ENCODE measurements at places on chromosomes 3 and 15.
A peak's percentile ranks its signal among the peaks of the same experiment; 100 is the strongest.

GRCh38 chr15:47293466-47294162 lies 423.7 kb upstream of the SEMA6D start:
- DNase-seq: peak; percentile 74

GRCh38 chr3:153043729-153044328 lies 118.2 kb upstream of the RAP2B start:
- DNase-seq: no peak

GRCh38 chr3:11362600-11362999 lies 90.4 kb downstream of the ATG7 start:
- no peak for DNase-seq

- DNase-seq: no peak
These were observed 27.7 kb downstream of the ACKR4 start for GRCh38 chr3:132624790-132625189.

DNA sequence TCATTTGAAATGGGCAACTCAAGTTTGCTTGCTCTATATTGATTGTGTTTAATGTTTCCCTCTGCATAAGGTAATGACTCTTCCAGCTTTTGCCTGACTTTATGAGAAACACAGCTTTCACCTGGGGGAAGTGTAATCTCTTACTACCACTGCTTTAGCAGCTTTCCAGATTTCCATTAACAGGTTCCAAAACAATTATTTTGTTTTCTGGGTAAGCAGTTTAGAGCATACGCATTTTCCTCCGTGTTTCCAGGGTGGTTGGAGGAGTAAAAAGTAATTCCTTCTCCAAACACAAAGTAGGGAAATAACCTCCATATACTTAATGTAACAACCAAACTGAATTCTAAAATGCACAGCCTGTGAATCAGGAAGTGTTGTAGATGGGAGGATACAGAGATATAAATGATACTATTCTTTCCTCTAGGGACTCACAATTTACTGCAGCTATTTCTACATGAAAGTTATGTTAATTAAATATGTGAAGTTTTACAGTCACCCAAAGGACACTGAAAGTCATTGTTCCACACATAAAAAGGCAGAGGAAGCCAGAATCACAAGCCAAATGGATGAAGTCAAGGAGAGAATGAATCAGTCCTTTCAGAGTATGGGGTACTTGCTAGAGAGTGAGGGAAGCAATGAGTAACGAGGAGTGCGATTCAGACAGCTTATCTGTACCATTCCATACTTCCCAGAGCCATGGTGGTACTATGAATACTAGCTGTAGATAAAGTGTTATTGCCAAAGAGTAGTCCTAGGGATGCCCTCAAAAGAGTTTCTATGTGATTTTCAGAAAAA lies 16.6 kb downstream of the ST3GAL6 start:
- DNase-seq: no peak

DNA sequence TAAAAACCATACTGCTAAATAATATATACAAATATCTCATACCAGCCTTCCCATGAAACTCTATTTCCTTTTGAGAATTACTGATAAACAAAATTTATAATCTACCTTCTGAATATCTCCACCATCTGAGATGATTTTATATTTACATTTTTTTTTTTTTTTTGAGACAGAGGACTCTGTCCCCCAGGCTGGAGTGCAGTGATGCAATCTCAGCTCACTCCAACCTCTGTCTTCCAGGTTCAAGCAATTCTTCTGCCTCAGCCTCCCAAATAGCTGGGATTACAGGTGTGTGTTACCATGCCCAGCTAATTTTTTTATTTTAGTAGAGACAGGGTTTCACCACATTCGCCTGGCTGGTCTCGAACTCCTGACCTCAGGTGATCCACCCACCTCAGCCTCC lies 42.8 kb upstream of the IGF2BP2 start:
- DNase-seq: no peak

DNA sequence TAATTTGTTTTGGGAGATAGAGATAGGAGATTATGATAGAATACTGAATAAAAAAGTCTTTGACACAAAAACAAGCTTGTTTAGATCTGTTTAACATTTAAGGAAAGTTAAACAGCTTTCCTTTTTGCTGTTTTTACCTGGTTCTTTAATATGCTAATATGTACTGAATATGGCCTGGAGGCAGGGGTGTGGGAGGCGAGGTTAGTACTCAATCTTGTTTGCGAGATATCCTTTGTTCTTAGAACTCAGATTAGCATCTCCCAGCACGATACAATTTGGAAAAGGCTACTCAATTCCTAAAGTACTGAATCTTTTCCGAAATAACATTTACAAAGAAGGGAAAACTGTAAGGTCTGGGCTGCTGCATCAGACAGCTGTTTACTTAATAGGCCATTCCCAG lies 40.8 kb upstream of the ST3GAL6 start:
- DNase-seq: no peak

- DNase-seq: no peak
These were observed 13.6 kb upstream of the WNT5A start for GRCh38 chr3:55500555-55501330.

DNA sequence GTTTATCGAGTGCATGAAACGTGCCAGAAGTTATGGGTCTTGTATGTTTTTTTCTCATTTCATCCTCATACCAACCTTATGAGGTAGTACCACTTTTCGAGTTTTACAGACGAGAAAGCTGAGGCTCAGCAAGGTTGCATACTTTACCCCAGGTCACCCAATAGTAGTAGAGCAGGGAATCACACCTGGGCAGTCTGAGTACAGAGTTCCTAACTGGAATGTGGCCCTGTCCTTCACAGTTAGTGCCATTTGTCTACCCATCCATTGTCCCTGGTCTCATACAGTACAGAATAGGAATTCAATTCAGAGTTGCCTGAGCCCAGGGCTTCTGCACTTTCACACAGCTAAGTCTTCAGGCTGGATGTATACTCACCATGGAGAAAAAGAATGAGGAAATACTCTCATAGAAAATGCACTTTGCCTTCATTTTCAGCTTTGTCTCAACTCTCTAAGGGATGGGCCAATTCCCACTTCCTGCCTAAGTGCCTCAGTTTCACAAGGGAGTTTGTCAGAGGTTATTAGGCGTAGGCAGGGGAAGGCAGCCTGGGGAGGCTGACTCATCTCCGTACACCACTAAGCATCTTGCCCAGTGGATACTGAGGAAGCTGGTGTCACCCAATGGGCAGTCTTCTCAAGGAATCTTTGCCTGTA lies 93.2 kb downstream of the TMEM212 start:
- DNase-seq: no peak

DNA sequence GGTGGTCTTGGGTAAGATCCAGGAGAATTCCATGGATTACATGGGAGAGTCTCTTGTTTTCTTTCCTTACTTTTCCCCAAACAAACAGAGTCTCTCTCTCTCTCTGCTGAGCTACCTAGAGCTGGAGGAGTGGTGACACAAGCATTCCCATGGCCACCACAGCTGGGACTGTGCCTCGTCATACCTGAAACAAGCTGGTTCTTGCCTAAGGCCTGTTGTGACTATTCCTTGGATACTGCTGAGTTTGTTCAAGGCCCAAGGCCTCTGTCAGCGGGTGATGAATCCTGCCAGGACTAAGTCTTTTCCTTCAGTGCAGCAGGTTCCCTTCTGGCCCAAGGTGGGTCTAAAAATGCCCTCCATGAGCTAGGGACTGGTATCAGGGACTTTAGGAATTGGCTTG lies 378.1 kb upstream of the ZNF385D start:
- no peak for DNase-seq

- no peak for DNase-seq
These were observed 8.9 kb upstream of the SEMA6D start for GRCh38 chr15:47708161-47708980.

GRCh38 chr3:15171096-15171495 lies 35.0 kb upstream of the CAPN7 start:
- DNase-seq: no peak

DNA sequence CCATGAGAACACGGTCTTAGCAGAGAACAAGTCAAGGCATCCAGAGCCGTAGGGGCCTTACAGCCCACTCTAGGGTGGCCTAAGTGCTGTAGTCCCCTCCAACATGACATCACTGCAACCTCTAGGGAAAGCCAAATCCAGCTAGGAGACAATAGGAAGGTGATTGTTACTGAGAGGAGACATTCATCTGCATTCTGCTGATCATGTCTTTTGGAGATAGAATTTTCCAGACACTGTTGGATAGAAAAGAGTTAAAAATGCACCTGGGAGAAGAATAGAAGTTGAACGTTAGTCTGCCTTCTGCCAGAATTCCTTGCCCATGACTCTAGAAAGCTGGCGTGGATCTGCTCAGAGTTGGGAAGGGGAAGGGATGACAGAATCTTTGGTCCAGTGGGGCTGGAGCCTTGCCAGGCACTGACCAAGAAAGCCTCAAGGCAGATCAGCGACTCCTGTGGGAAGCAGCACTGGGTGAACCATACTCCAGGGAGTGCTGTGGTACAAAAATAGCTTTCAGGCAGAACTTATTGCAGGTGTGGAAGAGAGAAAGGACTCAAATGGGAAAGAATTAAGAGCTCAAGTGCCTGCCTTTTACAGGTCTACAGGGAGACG lies 44.8 kb upstream of the RAF1 start:
- no peak for DNase-seq

GRCh38 chr15:82174471-82175235 lies 87.9 kb downstream of the EFL1 start:
- DNase-seq: no peak

DNA sequence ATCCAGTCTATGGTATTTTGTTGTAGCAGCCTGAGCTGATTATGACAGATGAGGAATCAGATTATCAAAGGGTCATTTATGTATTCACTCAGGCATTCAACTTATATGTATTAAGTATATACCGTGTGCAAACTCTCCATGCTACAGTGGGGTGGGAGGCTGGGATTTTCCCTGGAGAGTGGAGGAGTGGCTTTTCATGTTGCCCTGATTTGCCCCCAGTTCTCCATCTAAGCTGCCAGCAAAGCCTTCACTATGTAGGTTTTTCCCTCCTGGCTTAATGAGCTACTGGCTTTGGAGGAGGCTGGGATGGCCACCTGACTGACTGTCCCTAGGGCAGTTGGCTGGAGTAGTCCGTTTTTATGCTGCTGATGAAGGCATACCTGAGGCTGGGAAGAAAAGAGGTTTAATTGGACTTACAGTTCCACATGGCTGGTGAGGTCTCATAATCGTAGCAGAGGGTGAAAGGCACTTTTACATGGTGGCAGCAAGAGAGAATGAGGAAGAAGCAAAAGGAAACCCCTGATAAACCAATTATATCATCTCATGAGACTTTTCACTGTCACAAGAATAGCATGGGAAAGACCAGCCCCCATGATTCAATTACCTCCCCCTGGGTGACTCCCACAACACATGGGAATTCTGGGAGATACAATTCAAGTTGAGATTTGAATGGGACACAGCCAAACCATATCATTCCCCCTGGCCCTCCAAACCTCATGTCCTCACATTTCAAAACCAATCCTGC lies 253.9 kb downstream of the RPLP1 start:
- DNase-seq: no peak

- no peak for DNase-seq
These were observed 59.7 kb downstream of the SEMA3G start for GRCh38 chr3:52385157-52385556.

DNA sequence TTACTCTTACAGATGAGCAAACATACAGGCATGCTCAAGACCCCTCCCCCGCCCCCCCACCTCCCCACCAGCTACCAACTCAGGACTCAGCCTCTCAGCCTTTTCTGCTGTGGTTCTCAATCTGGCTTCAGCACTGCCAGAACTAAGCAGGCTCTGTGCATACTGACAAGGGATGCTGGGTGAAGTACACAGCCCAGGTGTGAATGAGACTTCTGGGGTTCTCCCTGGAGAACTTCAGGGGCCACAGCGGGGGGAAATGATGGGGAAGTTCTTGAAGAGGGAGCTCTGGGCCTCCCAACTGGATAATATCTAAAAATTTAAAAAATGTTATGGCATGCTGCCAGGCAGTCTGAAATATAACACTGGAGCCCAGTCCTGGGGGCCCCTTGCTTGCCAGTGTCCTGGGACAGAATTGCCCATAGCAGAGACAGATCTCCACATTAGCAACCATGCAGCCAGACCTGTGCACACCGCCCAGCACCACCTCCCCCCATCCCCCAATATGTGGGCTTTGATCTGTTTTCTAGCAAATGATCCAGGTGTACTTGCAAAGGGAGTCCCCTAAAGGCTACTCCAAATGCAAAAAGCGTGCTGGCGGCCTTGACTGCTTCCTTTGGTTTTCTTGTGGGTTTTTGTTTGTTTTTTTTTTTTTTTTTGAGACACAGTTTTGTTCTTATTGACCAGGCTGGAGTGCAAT lies 41.4 kb downstream of the PGPEP1L start:
- no peak for DNase-seq

- DNase-seq: peak; percentile 75
These were observed 77.8 kb upstream of the HES1 start for GRCh38 chr3:194058189-194058571.

GRCh38 chr3:72280876-72281275 lies 495.9 kb upstream of the PROK2 start:
- DNase-seq: no peak

GRCh38 chr3:81581966-81582599 lies 179.4 kb downstream of the GBE1 start:
- DNase-seq: no peak

- DNase-seq: no peak
These were observed 64.7 kb downstream of the STARD9 start for GRCh38 chr15:42640109-42640508.

DNA sequence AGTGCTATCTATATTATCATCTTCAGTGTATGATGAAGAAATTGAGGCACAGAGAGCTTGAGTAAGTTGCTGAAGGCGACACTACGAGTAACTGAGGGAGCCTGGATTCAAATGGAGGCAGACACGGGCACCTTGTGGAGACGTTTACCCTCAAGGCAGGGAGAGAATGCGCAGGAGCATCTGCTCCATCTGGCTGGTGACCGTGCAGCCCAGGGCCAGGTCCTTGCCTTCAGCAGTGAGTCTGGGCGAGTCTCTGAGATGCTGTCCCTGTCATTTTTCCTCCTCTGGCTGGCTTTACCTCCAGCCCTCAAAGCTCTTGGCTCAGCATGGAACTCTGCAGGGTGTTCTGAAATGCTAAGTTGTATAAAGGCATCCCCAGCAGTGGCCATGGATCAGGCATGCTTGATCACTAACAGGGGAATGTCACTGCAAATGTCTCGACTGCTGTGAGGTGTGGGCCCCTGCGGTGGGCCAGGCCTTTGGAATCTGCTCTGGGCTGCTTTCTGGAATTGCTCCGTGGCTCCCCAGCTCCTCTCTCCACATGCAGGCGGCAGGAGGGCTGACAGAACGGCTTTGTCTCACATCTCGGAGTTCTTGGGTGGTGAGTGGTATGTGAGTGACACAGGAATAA lies 19.7 kb downstream of the SPSB4 start:
- DNase-seq: peak; percentile 33

DNA sequence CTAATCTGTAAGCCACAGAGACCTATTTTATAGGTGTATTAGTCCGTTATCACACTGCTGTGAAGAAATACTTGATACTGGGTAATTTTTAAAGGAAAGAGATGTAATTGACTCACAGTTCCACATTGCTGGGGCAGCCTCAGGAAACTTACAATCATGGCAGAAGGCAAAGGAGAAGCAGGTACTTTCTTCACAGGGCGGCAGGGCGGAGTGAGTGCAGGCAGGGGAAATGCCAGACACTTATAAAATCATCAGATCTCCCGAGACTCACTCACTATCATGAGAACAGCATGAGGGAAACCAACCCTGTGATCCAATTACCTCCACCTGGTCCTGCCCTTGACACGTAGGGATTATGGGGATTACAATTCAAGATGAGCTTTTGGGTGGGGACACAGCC lies 108.7 kb downstream of the GALK2 start:
- DNase-seq: no peak
